RPMI7951 (cell line): ENCODE measurements at places on chromosomes 13 and 19. TPM values are rescaled to one million over a fixed set of nuclear protein-coding genes. Genes with fewer than 3 reads are reported as not detected.
A peak's percentile ranks its signal among the peaks of the same experiment; 100 is the strongest.

GRCh38 chr13:23828086-23828485 is 61.1 kb downstream of the MIPEP start:
- DNase-seq: no peak

- no peak for DNase-seq
Observed at GRCh38 chr13:98838776-98839175, 86.3 kb upstream of the SLC15A1 start.

GRCh38 chr19:41924151-41925145 is 3.8 kb downstream of the ERFL start:
- no peak for DNase-seq

- DNase-seq: no peak
Observed at GRCh38 chr13:78436311-78436710, 167.0 kb downstream of the POU4F1 start.

GRCh38 chr19:19062454-19063182 is 1.2 kb upstream of the SLC25A42 start:
- peak; percentile 70 for DNase-seq

DNA sequence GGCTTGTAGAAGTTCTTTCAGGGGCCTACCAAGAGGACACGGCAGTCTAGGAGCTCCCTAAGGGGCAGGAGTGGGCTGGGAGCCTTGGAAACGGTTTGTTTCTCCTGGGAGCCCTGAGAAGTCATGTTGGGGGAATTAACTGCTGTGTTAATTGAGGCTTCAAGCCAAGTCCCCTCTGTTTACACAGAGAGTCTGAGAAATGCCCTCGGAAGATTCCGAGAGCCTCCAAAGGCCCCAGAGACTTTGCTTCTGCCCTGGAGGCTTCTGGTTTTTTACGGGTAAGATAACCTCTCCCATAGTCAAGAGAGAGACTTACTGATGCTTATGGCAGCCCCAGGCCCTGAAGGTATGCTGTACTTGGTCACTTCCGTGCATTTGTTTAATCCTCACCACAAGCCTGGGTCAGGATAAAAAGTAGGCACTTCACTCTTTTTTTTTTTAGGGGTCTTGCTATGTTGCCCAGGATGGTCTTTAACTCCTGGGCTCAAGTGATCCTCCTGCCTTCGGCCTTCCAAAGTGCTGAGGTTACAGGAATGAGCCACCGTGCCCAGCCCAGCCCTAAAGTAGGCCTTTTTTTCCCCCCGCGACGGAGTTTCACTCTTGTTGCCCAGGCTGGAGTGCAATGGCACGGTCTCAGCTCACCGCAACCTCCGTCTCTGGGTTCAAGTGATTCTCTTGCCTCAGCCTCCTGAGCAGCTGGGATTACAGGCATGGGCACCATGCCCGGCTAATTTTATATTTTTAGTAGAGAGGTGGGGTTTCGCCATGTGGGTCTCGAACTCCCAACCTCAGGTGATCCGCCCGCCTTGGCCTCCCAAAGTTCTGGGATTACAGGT is 15.2 kb downstream of the IER2 start:
- peak; percentile 75 for DNase-seq

GRCh38 chr13:73074014-73074413 is 15.2 kb downstream of the KLF5 start:
- no peak for DNase-seq

GRCh38 chr19:18590273-18591272 is 2.0 kb downstream of the REX1BD start:
- no peak for DNase-seq

GRCh38 chr19:5799247-5800241 is 5.3 kb upstream of the NRTN start:
- no peak for DNase-seq

DNA sequence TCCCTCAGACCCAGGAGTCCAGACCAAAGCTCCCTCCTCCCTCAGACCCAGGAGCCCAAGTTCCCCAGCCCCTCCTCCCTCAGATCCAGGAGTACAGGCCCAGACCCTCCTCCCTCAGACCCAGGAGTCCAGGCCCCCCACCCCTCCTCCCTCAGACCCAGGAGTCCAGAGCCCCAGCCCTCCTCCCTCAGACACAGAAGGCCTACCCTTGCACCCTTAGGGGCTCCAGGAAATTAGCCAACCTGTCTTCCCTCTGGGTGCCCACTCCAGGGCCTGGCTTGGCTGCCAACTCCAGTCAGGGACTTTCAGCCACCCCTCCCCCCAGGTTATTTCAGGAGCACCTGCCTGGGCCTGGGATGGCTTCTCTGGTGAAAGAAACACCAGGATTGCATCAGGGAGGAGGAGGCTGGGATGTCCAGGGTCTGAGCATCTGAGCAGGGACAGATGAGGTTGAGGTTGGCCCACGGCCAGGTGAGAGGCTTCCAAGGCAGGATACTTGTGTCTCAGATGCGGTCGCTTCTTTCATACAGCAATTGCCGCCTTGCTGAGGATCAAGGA is at the start of gene FGF21:
Gene FGF21, plus strand, starts transcription at position 441 of the 558 bp plus-strand sequence. CDS start 713 bp downstream, outside the sequence.
- no peak for DNase-seq

DNA sequence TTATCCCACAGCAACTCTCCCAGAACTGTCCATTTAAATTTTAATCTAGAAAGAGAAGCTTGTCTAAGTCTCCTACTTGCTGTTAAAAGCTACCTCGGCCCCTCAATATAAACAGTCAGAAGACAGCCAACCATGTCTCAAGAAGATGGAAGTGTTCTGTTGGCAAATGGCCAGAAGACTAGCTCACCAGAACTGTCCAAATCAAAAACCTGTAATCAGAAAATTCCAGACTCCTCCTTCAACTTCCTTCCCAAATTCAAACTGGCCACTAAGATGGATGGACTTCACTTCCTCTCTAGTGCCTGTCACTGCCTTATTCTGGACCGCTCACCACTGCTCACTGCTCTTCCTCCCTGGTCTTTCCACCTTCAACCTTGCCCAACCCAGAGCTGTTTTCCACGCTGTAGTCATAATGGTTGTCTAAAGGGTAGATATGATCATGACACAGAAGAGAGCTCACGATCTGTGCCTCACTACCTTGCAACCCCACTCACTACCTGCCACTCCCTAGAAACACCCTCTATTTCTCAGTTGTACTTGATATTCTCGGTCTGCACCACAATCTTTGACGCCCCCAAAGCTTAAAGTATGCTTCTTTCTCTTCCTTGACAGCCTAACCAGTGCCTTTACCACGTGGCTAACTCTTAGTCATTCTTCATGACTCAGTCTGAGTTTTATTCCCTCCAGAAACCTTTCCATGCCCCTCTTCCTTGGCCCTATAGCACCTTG is 9.2 kb downstream of the FGF14 start:
- no peak for DNase-seq

DNA sequence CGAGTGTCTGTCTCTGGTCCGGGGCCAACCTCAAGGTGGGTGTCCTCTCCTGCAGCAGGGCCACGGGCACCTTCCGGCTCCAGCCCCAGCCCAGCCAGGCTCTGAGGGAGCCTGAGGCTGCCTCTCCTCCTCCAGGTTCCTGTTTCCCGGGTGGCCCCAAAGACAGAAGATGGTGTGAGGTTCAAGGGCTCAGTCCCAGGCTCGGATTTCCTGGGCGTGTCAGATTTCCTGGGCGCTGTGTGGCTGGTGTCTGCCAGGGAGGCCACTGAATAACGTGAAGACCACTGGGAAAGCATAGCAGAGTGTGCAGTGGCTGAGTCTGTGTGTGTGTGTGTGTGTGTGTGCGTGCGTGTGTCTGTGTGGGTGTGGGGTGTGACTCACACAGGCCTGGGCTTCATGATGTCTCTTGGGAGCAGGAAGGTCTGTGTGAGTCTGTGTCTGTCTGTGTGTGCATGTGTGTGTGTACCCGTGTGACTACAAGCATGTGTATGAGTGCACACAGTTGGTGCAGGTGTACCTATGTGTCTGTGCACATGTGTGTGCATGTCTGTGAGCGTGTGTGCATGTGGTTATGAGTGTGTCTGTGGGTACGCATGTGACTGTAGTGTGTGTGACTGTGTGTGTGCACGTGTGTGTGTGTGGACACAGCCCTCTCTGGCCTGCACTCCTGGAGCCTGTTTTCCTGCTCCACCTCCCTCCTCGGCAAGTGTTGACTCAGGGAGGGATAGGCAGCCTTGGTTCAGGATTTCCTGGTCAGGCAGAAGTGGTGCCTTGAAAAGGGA is 28.3 kb downstream of the CEBPA start:
- DNase-seq: peak; percentile 75

DNA sequence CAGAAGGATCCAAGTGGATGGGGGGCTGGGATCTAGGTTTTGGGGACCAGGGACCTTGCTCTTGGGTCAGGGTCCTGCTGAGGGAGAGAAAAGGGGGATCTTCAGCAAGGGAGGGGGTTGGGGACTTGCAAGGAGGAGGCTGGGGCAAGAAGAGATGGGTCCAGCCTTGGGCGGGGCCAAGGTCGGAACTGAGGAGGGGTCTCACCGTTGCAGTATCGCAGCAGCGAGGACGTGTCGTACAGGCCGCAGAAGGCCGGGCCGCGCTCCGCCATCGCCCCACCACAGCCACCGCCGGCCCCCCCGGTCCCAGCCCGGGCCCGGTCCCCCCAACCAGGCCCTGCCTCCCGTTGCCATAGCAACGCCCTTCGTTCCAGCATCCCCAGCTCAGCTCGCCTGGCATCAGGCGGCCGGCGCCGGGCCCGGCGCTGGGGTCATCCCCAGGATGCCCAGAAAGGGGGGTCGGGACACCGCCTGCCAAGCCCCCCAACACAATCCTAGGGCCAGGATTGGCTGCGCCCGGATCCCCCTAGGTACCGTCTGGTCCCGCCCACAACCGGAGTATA is 6.0 kb upstream of the EML2 start:
- no peak for DNase-seq

DNA sequence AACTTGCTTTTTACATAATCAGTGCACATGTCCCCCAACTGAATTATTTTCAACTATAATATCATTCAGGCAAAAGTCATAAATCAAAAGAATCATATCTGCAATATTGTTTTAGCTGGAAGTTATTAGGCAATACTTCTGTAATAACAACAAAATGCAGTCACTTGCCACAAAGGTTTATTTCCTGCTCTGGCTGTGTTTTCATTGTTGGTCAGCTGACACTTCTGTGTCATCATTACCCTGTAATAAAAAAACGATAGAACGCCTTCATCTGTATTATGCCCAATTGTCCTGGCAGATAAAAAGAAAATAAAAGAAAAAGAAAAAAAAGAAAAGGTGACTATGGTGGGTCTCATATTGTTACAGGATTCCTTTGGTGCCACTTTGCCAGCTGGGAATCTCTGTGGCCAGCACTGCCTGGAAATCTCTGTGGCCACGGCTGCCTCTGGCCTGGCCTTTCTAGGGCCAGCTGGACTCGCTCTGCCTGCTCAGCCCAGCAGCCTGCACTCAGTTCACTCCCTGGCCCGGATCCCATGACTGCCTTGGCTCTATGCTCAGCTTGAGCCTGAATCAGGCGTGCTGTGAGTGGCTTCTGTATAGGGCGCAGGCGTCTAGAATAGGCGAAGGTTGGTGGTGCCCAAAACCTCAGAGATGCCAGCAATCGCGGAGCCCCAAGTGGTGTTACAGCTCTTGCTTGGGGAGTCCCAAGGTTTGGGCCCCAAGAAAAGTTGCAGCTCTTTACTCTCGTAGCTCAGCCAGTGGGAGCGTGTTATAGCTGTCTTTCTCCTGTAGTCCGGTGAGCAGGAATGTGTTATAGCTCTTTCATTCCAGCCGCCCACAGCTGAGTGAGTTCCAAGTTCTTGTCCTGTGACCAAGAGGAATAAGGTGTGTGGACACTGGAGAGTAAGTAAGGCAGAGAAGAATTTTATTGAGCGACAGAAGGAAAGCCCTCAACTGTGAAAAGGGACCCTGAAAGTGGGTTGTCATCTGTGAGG is 1227.1 kb downstream of the SLITRK1 start:
- peak; percentile 37 for DNase-seq

DNA sequence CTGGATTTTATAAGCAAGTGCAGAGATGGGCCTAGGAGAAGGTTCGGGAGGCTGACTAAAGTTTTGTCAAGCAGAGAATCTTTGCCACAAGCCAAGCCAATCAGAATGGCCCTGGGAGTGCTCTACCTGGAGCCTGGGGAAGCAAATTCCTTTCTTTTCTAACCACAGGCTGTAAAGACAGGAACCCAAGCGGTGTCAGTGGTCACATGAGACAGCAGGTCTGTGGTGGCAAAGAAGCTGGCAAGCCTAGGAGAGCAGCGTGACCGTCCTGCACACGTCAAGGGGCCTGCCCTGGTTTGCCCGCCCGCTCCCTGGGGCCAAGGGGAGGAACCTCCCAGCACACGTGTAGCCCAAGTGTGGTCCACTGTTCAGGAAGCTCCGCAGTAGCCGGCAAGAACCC is 90.8 kb downstream of the IPO5 start:
- no peak for DNase-seq

GRCh38 chr19:13459351-13459750 is 46.9 kb downstream of the CACNA1A start:
- no peak for DNase-seq

DNA sequence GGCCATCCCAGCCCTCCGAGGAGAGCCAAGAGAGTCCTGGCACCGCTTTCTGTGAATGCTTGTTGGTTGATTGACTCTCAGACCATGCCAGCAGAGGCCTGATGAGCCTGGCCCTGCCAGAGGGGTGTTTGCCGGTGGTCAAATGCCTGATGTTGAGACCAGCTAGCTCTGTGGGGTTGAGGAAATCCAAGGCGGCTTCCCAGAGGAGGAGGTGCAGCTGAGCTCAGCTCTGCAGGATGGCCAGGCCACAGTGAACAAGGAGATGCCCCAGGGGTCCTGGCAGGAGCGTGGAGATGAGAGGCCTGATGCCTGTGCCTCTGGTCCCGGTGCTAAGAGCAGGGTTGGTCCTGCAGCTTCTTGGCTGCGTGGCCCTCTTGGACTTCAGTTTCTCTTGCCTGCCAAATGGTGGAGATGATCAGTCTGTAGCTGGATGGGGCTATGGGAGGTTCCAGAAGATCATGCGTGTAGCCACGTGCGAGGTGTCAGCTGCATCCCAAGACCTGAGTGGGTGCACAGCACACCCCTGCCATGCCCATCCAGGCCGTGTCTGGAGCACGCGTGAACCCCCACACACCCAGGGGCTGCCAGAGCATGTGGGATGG is 16.8 kb downstream of the NFIC start:
- no peak for DNase-seq

DNA sequence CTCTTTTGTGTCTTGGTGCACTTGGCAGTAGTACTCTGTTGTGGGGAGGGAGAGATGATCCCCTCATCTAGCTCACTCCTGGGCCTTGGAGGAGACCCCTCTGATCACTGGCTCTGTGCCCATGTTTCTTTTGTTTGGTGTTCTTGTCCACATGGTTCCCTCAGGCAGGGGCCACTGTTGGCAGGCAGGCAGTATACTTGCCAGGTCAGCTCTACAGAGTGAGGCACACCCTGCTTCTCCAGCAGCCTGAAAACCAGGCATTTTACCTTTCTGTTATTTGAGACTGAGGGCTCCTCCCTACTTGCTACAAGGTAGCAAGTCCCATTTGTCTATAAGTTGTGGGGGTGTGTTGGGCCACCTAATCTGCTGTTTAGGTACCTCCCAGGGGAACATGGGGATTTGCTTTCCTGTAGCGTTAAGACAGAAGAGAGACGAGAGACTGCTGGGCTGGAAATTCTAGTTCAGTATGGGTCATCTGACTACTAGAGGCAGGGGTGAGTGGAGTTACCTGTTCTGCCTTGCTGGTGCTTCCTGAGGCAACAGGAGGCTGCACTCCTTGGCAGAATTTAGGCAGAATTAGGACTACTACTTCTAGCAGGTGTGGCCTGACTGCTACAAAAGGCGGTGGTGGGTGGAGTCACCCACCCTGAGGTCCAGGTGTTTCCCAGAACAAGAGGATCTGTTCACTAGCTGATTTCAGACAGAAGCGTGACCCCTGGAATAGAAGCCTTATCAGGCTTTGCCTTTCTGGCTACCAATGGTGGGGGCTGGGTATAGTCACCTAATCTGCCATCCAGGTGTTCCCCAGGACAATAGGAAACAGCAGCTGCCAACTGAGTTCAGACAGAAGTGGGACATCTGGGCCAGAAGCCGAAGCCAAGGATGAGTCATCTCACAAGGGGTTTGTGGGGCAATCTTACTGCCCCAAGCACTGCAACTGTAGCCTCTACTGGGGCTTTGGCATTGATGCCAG is 843.0 kb upstream of the ATXN8OS start:
- DNase-seq: no peak

Gene LONP1
- 34.6 and 38.2 TPM in 2 replicates for total RNA-seq

Gene PROZ
- not detected in 2 replicates for total RNA-seq

Gene EDNRB
- total RNA-seq: 1.7 and 1.8 TPM in 2 replicates
